Cortex of kidney (tissue), 1 donor: ENCODE measurements at places on chromosomes 13 and 19.

GRCh38 chr13:33692531-33692930, 125.4 kb upstream of the RFC3 start:
- DNase-seq, result no peak

- no peak for DNase-seq
Measured at GRCh38 chr19:33677745-33678426, 56.1 kb downstream of the CHST8 start.

GRCh38 chr19:47711652-47712242, 1.5 kb upstream of the EHD2 start:
- DNase-seq, result no peak

- no peak for DNase-seq
Measured at GRCh38 chr13:27405546-27406134, 18.8 kb upstream of the GTF3A start.

DNA sequence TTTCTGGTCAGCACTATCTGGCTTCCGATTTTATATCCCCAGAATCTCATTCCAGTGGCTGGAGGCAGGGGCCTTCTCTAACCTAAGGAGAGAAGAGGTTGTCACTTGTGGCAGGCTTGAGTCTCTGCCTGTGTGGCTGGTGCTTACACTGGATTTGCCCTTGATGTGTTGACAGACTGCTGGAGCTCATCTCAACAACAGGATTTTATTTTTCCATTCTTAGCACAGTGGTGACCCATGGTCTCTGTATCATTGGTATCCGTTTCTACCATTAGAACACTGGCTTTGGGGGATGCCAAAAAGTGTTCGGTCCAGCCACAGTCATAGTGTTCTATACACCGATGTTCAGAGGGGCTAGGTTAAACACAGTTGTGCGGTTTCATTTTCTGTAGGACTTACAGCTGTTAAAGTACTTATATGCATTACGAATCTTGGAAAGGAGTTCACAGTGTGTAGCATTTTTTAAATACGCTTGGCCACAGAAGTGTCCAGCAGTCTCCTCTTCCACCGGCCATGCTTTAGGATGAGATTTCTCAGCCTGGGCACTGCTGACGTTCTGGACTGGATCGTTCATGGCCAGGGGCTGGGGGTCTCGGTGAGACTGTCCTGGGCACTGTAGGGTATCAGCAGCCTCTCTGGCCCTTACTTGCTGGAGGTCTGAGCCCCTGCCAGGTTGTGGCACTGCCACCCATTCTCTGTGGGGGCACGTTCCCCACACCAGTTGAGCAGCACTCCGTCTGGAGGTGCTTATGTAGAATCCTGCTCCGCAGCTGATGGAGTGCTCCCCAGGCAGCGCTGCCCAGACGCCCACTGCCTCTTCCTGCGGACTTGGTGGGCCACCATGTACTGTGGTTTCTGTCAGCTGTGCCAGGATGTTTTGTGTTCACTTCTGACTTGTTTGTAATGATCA, 41.4 kb upstream of the TEX29 start:
- no peak for DNase-seq

DNA sequence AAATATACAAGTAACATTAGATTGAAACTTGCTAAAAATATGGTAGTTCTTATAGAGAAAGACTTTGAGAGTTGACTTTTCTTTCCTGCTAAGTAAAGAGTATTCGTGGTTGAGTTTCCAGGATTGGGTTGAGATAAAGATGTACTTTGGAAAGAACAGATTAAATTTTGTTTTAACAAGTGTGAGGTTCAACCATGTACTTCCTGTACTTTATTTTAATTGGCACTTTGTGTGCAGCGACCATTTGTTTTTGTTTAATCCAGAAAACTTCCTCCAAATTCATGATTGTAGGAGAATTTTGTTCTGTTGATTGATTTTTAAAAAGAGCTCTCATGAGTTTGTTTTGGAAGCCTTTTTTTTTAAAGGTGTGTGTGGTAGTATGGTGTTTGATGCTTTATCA, 46.9 kb downstream of the PAN3 start:
- DNase-seq, result no peak

- DNase-seq, result no peak
Measured at GRCh38 chr19:55087542-55087901, 11.9 kb downstream of the EPS8L1 start.

GRCh38 chr19:55901369-55902079, 30.6 kb downstream of the NLRP13 start:
- DNase-seq, result no peak

DNA sequence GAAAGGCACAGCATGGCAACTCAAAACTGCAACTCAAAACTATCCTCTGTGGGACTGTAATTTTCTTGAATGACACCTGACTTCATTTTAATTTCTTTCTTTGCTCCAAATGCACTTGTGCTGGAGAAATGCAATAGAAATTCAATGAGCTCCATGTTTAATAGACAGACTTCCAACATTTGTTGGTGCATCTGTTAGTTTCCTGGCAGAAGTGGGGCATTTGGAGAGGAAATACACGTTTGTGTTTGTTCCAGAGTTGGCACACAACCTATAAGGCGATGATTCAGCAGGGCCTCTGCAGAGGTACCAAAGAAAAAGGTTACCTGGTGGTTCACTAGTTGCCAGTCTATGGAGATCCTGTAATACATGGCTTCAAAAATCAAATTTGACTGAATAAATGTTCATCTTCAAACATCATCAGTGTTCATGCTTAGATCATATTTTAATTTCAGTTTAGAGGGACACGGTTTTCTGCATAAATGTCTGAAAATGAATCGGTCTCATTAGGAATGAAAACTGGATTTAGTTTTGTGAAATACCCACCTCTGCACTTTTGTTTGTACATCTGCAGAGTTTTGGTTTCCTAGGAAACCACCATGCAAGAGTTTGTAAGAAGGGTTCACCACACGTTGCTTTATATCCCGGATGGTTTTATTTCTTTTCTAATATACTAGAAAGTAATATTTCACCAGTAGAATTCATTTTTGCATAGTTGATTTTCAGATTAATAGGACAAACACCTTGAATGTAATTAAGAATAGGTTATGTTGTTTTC, 21.8 kb upstream of the OBI1 start:
- DNase-seq, result no peak

DNA sequence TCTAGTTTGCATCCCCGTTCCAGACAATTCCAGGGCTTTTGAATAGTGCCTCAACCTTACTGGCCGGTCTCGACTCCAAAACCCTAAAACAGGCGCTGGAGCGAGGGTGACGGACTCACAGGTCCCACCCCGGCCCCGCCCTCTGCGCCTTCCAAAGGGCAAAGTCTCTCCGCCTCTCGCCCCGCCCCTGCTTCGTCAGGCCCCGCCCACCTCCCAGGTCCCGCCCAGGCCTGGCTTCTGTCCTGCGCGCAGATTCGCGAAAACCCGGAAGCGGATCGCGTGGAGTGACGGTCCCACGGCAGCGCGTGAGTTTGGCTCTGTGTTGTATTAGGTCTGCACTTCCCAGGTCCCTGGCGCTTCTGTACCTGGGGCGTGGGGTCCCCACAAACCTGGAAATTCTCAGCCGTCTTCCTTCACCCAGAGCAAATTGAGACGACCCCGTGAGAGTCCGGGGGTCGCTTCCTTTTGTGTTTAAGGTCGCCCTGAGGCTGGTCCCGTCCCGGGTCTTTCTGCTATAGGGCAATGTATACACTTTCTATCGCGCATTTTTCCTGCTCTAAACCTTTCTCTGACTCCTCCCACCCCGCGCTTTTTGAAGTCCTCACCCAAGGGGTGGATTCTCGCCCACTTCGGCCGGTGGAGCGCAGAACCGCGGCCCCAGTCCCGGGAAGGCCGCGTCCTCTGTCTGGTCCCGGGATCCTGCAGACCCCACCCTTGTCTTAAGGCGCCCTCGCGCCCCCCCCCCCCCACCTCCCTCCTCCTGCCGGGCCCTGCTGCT, at the start of gene ZNF813:
Gene ZNF813 (plus strand): TSS at position 249 of the 778 bp plus-strand sequence. CDS start 16,090 bp downstream, outside the sequence.
- DNase-seq, result no peak

- no peak for DNase-seq
Measured at GRCh38 chr13:50609011-50609410, 234.5 kb downstream of the DLEU7 start.

DNA sequence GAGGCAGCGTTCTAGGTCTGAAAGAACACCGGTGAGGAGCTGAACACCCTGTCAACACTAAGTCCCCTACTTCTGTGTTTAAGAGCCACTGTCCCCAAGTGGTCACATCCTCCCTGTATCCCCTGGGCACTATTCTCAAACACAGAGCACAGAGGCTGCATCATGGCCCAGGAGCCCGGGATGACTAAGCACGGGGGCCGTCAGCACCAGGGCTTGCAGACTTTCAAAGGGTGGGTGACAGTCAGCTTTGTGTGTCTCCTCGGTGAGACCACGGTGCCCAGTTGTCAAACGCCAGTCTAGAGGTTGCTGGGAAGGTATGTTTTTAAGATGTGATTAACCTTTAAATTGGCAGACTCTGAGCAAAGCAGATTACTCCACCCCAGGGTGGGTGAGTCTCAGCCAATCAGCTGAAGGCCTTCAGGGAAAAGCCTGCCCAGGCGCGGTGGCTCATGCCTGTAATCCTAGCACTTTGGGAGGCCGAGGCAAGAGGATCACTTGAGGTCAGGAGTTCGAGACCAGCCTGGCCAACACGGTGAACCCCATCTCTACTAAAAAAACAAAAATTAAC, 8.0 kb downstream of the MAP2K2 start:
- no peak for DNase-seq

DNA sequence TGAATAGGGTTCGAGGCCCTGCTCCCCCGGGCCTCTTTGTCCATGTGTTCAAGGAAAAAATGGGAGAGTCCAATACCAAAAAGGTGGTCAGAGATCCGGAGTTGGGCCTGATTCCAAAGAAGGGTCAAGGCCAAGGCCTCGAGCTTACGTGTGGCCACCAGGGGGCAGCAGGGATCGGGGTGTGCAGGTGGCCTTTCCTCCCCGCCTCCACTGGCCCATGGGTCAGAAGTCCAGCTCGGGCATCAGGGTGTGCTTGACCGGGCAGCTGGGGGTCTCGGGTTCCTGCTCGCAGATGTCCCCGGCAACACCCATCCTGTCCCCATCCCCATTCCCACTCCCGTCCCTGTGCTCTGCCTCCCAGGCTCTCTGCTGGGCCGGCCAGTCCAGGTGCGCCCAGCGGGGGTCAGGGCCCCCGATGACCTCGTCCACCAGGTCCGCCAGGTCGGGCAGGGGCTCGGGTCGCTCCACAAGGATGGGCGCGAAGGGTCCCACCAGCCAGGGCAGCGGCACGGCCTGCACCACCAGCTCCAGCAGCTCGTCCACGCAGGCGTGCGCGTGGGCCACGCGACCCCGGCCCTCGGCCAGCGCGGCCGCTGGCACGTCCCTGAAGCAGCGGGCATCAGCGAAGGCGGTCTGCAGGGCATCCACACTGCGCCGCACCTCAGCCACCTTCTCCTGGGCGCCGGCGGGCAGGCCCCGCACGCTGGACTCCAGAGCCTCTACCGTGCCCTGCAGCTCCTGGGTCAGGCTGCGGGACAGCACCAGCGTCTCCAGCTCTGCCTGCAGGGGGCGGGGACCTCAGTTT, 5.2 kb upstream of the PLIN4 start:
- no peak for DNase-seq

DNA sequence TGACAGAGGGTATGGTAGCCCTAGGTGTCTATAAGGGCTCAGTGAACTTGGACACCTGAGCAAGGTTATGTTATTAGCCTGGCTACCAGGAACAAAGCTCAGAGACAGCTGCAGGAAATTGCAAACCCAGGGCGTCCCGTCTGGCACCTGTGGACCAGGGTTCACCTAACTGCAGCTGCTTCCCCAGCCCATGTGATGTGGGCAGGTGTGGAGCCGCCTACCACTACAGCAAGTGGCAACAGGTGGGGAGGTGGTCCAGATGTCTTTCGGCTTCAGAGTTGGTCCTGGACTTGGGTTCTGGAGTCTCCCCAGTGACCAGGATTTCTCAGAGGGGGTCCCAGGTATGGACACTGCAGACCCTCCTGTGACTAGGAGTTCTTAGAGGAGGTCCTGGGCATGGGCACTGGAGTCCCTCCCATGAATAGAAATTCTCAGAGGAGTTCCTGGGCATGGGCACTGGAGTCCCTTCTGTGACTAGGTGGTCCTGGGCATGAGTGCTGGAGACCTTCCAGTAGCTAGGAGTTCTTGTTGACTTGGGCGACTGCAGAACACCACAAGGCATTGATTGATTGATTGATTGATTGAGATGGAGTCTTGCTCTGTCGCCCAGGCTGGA, 25.2 kb downstream of the ACTL9 start:
- no peak for DNase-seq

GRCh38 chr13:25923217-25924085, 128.4 kb downstream of the SHISA2 start:
- DNase-seq, result no peak

DNA sequence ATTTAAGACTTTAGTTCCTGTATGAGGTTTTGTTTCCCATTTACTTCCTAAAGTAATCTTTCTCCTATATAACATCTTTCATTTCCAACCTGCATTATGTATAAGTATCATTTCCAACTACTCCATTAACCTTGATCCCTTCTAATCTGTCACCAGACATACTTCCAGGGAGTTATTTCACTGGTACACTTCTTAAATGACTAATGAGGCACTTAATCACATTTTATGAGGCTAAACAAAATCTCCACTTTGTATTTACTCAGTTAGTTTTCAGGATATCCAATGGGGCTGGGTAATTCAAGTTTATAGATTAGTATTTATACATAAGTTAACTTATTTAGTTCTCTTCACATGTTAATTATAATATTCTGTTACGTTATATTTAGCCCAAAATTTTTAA, 634.7 kb downstream of the PCDH17 start:
- DNase-seq, result no peak

DNA sequence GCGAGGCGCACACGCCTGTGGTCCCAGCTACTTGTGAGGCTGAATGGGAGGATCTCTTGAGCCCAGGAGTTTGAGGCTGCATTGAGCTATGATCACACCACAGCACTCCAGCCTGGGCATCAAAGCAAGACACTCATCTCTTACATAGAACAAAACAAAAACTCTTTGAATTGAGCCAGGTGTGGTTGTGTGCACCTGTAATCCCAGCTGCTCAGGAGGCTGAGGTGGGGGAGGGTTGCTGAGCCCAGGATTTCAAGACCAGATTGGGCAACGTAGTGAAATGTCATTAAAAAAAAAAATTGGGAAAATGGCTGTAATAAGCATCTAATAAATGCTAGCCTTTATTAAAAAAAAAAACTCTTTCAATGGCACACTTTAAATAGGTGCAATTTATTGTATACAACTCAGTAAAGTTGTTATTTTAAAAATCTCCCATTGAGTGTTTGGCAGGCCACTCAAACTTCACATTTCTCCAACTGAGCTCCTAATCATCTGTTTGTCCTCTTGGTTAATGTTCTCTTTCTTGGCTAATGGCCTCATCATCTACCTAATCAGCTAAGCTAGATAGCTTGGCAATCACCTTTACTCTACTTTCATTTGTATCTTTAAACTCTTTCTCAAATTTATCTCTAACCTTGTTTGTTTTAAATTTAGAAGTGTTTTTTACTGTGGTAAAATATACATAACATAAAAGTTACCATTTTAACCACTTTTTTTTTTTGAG, 28.1 kb upstream of the HMGB1 start:
- no peak for DNase-seq

GRCh38 chr13:39144941-39145533, 106.8 kb downstream of the NHLRC3 start:
- DNase-seq, result no peak
